ENCODE measurements at places on chromosomes 1 and 21.
A peak's percentile ranks its signal among the peaks of the same experiment; 100 is the strongest.

DNA sequence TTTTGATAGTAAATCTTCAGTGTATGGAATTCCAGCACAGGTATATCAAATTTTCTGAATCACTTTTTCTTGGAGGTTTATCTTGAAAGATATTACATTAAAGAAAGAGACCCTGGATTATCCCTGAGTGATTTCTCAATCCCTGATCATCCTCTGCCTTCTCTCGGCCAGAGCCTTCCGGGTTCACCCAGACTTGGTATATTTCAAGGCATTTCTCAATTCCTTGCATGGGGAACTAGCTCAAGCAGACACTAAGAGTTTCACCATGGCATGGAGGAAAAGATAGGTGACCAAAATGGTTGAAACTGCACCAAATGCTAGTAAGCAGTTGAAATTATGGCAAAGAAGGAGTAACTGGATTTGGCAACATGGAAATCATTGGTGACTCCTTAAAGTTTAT lies 5.7 kb downstream of the VAMP4 start:
- DNase-seq: no peak

GRCh38 chr1:178038372-178038771 lies 55.5 kb upstream of the RASAL2 start:
- no peak for DNase-seq

DNA sequence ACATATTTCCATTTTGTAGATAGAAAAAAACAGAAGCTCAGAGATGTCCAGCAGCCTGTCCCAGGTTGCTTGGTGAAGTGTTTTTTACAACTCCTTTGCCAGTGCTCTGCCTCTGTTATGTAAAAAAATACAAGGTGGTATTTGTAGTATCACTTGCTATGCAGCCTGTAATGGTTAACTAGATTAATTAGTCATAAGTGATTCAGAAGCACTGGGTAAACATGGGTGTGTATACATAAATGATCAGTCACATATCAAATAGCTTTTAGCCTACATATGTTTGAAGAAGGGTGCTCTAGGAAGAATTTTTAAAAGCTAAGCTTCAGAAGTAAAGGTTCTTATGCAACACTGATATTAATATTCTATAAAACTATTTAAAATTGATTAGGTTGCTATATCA lies 70.0 kb upstream of the MAGI3 start:
- DNase-seq: no peak

DNA sequence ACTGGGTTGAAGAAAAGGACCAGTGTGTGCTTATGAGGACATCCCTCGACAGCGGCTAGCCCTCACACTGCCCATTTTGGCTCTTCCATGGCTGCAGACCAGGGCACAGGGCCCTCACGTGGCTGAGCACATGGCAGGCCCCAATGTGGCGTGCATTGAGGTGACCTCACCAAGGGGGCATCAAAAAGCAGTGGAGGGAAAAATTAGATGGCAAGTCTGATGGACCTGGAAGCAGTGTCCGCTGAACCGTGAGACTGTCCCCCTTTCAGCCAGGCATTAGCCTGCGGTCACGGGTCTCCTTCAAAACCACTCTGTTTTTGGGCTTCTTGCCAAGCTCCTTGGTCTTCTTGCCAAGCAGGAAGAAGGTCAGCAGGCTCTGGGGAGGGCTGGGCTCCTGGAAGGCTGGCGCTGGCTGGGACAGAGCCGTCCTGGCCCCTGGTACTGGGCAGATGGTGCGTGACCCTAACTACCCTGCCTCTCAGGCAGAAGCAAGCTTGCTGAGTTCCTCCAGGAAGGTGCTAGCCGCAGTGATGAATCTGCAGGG lies 30.8 kb downstream of the TRIM67 start:
- DNase-seq: no peak

GRCh38 chr1:82392513-82392912 lies 591.8 kb downstream of the ADGRL2 start:
- no peak for DNase-seq

- DNase-seq: no peak
Observed at GRCh38 chr1:246566813-246567645, 773 bp downstream of the CNST start.

DNA sequence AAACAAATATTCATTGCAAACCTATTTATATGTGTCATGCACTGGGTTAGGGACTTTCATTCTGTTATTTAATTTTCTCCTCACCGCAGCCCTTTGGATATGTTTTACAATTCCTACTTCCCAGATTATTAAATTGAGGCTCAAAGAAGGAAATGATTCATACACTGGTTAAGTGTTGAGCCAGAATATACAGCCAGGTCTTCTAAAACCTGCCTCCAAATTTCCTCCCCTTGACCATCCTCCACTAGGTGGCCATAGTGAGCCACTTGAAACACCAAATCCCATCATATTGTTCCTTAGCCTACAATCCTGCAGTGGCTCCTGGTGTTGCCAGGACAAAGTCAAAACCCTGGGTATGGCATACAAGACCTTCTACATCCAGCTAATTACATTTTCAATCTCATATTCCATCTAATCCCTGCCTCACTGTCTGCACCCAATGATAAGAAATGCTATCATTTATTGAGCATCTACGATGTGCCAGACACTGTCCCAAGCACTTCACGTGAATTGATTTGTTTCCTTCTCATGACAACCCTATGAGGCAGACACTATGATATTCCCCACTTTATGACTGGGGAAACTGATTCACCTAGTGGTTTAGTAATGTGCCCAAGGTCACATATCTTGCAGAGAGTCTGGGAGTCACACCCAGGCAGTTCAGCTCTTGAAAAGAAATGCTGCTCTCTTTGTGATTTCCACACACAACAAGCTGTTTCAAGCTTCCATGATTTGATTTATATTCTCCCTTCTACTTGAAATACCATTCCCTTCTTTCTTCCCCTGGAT lies 23.6 kb upstream of the KIRREL1 start:
- no peak for DNase-seq

DNA sequence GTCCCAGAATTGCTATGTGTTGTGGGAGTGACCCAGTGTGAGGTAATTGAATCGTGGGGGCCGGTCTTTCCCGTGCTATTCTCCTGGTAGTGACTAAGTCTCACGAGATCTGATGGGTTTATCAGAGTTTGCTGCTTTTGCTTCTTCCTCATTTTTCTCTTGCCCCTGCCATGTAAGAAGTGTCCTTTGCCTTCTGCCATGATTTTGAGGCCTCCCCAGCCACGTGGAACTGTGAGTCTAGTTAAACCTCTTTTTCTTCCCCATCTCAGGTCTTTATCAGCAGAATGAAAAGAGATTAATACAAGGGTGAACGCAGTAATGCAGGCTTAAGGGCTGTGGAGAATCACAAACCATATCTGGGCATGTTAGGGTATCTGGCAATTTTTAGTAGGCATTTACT lies 624.0 kb downstream of the USP25 start:
- DNase-seq: no peak

GRCh38 chr1:10904396-10905358 lies 107.8 kb upstream of the TARDBP start:
- DNase-seq: no peak

DNA sequence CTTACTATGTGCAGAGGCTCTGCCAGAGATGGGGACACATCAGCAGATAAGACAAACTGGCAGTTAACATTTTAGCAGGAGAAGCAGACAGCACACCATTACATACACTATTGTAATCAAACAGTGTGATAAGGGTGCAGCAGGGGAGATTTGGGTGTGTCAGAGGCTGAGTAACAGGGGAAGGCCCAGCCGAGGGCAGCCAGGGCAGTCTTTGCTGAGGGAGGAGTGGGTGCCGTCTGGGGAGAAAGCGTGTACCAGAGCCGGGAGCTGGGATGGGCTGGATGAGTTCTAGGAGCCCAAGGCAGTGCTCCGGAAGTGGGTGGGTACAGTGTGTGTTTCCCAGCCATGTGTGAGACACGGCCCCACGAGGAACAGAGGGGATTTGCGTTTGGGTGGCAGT lies 31.2 kb downstream of the KCNA10 start:
- DNase-seq: no peak

- DNase-seq: no peak
Observed at GRCh38 chr1:43329995-43330751, 7.4 kb upstream of the MPL start.

GRCh38 chr1:231046730-231047395 lies 6.8 kb upstream of the FAM89A start:
- no peak for DNase-seq

- DNase-seq: no peak
Observed at GRCh38 chr1:231334952-231335351, 2.7 kb downstream of the EXOC8 start.

DNA sequence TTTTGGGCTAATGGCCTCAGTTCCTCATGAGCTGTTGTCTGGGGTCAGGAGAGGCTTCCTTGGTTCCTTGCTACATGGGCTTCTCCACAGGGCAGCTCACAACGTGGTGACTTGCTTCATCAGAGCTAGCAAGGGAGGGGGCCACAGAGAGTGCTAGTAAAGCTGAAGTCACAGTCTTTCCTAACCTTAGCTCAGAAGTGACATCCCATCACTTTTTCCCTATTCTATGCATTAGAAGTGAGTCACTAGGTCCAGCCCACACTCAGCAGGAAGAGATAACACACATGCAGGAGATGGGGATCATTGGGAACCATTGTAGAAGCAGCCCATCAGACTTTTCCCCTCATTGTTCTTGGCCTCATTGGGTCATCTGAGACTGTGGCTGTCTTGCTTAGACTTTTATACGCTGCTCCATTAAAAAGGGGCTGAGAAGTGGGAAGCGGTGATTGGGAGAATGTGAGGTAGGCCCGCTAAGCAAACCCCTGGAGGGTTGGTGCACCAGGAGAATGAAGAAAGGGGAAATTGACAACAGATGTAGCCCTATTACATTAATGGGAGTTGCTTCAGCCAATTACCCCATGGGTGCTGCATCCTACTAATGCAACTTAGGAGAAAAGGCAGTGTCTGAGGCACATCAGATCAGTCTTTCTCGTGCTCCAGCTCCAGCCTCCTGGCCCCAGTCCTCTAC lies 22.1 kb upstream of the IGSF21 start:
- no peak for DNase-seq

GRCh38 chr1:100879422-100879821 lies 15.2 kb downstream of the EXTL2 start:
- no peak for DNase-seq

- DNase-seq: no peak
Observed at GRCh38 chr1:18875796-18876128, 16.3 kb upstream of the TAS1R2 start.

DNA sequence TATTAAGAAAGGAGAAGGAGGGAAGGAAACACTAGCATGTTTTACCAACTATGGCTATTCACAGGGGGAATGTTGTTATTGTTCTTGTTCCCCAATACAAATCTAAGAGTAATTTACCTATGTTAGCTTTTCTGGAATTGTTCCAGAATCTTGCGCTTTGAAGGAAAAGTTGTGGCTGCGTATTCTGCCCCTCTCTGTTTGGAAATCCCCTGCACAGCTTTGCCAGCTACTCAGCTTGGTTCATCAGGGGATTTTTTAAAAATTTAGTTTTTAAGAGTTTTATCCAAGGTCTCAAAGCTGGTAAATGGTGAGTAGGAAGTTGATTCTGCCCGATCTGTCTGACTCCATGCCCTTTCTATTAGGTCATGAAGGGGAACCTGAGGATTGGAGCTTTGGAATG lies 9.5 kb upstream of the IRF6 start:
- DNase-seq: no peak

GRCh38 chr1:5250336-5250735 lies 595.9 kb downstream of the AJAP1 start:
- DNase-seq: no peak

GRCh38 chr1:12548279-12548972 lies 69.6 kb downstream of the DHRS3 start:
- no peak for DNase-seq

- DNase-seq: no peak
Observed at GRCh38 chr1:40416709-40417108, 33.6 kb upstream of the ZFP69B start.

- DNase-seq: peak; percentile 9
Observed at GRCh38 chr1:10696977-10697376, 99.5 kb downstream of the CASZ1 start.

- no peak for DNase-seq
Observed at GRCh38 chr1:7561331-7561921, 209.7 kb upstream of the VAMP3 start.

DNA sequence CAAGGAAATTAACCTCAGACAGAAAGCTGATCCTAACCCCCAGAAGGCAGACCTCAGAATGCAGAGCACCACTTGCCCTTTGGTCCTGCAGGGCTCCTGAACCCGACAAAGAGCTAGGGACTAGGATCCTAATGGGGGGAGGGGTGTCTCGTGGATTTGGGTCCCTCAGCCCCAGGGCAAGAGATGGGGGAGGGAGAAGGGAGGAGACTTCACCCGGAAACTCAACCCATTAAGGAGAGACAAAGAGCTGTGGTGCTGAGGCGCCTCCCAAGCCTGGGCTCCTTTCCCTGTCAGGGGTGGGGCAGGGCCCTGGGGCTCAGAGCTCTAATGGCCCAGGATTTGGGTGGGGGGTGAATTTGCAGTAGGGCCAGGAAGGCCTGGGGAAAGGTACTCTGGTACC lies 2.9 kb downstream of the NECTIN4 start:
- DNase-seq: no peak

DNA sequence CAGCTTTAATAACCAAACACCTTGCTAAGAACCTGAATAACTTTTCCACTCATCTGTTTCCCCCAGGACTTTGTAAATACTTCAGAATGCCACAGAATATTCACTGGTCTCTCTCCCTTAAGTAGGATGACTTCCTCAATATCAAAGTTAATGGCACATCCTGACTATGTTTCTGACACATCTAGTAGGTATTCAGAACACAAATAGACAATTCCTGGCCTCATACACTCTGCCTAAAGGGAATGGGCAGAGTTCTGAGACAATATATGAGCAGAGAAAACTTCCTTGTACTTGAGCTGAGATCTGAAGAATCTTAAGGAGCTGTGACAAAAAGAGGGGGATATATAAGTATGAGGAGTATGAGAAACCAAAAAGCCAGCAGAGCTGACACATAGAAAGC lies 34.8 kb downstream of the ANKRD13C start:
- no peak for DNase-seq

DNA sequence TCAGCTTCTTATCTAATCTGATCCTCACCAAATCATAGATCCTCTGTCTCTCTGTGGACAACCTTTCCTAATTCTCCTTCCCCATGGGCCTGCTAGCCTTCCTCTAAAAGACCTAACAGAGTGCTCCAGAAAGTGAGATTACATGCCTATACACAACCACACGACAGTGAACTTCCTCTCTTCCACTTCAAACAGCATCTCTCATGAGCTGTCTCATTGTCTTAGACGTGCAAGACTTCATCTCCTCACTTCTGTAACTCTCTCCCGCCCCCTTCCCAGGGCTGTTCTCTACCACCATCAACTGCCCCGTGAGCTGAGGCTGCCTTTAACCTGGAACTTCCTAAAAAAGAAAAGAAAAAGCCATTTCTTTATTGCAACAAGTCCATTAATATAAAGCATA lies 14.1 kb upstream of the A3GALT2 start:
- no peak for DNase-seq

- no peak for DNase-seq
Observed at GRCh38 chr1:56864430-56864829, 9.8 kb downstream of the C8A start.

Measured in activated CD8-positive, alpha-beta memory T cell treated with anti-CD3 and anti-CD28 coated beads for 4 hours (primary cell).